ENCODE measurements at places on chromosomes 16 and 17.

DNA sequence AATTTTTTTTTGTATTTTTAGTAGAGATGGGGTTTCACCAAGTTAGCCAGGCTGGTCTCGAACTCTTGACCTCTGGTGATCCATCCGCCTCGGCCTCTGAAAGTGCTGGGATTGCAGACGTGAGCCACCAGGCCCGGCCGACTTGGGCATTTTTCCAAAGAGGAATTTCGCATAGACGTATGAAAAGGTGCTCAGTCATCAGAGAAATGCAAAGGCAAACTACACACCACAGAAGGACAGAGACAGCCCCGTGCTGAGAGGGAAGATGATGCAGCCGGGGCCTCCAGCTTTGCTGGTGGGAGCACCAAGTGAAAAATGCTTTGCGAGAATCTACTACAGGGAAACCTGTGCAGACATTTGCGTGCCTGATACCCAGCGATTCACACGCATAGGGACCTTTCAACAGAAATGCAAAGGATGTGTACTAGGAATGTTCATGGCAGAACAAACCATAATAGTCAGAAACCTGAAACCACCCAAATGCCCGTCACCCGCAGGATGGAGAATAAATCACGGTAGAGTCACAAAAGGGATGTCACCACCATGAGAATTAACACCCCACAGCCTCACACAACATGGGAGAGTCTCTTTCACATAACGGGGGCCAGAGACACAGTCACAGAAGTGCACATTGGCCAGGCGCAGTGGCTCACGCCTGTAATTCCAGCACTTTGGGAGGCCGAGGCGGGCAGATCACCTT, 5.2 kb downstream of the RAB40B start:
- no peak for DNase-seq

DNA sequence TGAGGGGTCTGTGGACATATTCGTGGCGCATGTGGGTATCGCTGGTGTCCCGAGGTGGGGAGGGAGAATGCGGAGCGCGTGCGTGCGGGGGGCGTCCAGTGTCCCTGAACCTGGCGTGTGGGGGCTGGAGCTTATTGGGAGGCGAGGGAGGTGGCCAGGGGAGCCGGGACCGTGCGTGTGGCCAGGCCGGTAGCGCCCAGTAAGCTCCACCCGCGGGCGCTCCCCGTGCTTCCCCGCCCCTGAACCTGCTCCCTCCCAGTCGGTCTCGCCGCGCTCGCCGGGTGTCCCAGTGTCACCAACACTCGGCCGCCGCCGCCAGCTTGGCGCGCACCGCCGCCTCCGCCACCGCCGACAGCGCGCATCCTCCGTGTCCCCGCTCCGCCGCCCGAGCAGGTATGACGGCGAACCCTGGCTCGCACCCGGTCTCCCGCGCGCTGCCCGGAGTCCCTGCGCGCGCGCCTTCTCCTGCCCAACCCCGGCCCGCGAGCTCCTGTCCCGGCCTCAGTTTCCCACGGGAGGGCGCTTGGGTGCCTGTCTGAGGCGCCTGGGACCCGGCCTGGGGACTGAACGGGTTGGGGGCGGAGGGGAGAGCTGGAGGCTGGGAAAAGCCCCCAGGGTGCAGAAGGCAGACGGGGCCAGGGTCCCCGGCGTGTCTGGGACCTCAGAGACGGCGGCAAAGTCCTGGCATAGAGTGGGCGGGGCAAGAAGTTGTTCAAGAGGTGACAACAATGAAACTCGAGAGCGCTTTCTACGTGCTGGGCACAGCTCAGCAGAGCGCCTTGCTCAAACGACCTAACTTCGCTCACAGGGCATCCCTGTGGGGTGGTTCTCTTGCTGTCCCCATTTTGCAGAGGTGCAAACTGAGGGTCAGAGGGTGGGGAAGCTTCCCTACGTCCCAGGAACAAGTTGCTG, at the start of gene SCNN1B:
Gene SCNN1B (plus strand): TSS at position 258 of the 912 bp plus-strand sequence. CDS start 46,298 bp downstream, outside the sequence.
- DNase-seq, result no peak

DNA sequence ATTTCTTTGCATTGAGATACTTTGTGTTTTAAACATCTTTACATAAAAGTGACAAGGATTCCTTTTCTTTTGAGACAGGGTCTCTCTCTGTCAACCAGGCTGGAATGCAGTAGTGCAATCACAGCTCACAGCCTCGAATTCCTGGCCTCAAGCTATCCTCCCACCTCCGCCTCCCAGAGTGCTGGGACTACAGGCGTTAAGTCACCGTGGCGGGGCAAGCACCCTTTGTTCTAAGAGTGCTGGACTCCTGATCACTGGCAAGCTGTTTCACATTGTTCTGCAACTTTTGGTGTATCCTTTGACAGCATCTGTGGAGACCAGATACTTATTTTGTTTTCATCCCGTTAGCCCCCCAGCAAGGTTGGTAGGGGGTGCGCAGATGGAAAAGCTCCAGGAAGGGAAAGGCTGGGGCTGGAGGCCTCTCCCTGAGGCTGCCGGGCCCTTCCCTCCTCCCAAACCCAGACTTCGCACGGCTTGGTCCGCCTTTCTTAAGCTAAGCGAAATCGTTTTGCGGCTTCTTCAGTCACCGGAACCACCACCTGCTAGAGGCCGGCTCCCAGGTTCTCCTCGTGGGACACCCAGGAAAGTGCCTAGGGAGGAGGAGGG, 1.1 kb downstream of the ST6GALNAC2 start:
- DNase-seq, result no peak

DNA sequence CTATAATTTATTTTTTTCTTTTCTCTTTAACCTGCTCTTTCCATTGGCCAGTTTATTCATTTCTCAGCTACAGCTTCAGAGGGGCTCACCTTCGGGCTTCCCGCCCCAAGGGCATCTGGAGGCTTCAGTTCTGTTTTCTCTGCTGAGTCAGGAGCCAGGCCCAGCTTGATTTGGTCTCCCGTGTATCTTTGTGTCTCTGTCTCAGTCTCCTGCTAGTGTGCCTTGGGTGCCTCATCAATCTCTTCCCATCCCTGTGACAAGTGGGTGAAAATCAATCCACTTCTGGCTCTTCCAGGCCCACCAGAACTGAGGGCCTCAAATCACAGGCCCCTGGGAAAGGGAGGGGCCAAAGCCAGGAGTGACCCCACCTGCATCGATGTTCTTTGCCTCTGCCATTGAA, 72.1 kb downstream of the CCDC182 start:
- DNase-seq, result no peak

DNA sequence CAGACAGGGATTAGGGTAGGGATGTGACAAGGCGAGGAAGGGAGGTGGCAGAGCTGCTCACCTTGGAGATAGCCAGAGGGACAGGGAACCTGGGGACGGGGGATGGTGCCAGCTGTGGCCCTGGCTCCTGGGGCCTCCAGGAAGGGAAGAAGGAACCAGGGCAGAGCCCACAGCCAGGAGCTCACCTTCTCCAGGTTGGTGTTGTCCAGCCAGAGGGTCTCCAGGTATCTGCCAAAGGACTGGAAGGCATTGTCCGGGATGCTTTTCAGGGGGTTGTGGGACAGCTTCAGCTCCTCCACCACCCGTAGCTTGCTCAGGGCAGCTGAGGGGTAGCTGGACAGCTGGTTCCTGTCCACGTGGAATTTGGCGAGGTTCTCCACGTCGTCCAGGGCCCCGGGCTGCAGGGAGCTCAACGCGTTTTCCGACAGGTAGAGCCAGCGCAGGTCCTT, 801 bp downstream of the CHAD start:
- DNase-seq, result no peak

DNA sequence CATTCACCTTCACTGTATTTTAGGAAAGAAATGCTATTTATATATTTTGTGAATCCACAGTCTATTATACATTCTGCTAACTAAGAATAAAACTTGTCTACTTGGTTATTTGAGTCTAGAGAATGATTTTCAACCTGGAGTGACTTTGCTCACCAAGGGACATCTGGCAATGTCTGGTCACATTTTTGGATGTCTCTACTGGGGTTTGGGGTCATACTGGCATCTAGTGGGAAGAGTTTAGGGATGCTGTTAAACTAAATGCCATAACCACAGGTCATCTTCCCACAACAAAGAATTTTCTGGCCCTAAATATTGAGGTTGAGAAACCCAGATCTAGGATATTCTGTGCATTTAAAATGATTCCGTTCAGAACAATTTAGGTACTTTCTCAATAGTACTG, 26.0 kb downstream of the KCNJ16 start:
- no peak for DNase-seq

- no peak for DNase-seq
Measured at GRCh38 chr17:69130627-69131296, 10.9 kb downstream of the ABCA6 start.

DNA sequence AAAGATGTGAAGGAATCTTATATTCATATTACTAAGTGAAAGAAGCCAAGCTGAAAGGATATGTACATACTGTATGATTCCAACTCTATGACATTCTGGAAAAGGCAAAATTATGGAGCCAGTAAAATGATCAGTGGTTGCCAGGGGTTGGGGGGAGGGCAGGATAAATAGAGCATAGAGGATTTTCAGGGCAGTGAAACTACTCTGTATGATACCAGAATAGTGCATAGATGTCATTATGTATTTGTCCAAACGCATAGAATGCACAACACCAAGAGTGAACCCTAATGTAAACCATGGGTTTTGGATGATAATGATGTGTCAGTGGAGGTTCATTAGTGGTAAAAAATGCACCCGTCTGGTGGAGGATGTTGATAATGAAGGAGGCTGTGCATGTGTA, 71.0 kb upstream of the ZNF423 start:
- DNase-seq, result no peak

- DNase-seq, result no peak
Measured at GRCh38 chr17:1232786-1233185, 37.5 kb upstream of the BHLHA9 start.

DNA sequence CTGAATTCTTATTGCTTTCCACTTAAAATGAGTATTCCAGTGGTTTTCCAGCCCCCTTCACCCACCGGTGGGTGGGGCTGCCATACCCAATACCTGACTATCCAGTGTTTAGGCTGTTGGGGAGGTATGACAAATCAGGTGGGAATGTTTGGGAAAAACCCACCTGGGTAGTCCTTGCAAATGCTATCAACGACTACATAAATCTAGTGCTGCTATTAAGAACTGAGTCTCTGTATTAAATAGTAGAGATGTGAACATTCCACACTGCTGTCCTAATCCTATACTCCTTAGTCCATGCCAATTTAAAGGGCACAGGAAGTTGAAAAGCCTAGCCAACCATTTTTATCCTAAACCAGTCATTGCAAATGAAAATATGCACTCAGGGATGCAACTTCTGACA, 126.6 kb downstream of the AXIN2 start:
- no peak for DNase-seq

- no peak for DNase-seq
Measured at GRCh38 chr16:15518381-15519351, 84.3 kb downstream of the BMERB1 start.

GRCh38 chr17:47797797-47798196, 23.8 kb downstream of the OSBPL7 start:
- DNase-seq, result no peak

DNA sequence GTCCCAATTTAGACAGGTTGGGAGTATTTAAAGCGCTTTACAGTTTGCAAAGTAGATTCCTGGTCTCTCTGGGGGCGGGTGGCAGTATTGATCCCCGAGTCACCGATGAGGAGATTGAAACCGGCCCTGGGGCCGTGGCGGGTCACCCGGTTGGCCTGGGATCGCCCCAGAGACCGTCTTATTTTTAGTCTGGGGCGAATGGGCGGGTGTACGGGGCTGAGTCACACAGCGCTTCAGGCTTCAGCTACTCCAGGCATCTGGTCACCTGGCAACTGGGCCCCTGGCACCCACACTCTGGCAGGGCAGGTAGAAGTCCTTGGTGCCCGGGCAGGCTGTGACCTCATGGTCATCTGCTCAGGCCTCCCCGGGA, 669 bp downstream of the MIEF2 start:
- DNase-seq, result peak; percentile 27

GRCh38 chr17:44439168-44439567, 49.7 kb upstream of the ITGA2B start:
- no peak for DNase-seq

DNA sequence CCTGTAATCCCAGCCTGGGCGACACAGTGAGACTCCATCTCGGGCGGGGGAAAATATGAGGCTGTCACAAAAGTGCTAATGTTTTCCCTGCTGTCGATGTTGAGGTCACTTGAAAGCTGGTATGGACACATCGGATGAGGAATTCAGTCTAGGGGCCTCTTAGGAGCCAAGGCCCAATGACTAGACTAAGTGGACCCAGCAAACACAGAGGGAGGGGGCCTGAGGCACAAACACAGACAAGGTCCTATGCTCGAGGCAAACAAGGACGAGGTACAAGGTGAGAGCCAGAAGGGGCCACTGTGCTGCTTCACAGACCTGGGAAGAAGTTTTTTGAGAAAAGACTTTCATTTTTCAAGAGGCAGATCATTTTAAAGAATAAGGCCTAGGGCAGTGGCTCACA, 15.2 kb downstream of the TRAP1 start:
- DNase-seq, result no peak

- no peak for DNase-seq
Measured at GRCh38 chr16:81928271-81928918, 82.9 kb downstream of the SDR42E1 start.

- DNase-seq, result no peak
Measured at GRCh38 chr16:70255574-70255973, 3.8 kb upstream of the EXOSC6 start.

GRCh38 chr17:32659419-32659842, 172.6 kb downstream of the CDK5R1 start:
- peak; percentile 30 for DNase-seq

- DNase-seq, result no peak
Measured at GRCh38 chr16:58419241-58419990, 27.1 kb downstream of the GINS3 start.

Measured in stimulated activated CD8-positive, alpha-beta memory T cell treated with anti-CD3 and anti-CD28 coated beads, Interleukin-2, amount 100 ng/mL, for 48 hours (primary cell).